ENCODE measurements at places on chromosomes 2 and 18.

DNA sequence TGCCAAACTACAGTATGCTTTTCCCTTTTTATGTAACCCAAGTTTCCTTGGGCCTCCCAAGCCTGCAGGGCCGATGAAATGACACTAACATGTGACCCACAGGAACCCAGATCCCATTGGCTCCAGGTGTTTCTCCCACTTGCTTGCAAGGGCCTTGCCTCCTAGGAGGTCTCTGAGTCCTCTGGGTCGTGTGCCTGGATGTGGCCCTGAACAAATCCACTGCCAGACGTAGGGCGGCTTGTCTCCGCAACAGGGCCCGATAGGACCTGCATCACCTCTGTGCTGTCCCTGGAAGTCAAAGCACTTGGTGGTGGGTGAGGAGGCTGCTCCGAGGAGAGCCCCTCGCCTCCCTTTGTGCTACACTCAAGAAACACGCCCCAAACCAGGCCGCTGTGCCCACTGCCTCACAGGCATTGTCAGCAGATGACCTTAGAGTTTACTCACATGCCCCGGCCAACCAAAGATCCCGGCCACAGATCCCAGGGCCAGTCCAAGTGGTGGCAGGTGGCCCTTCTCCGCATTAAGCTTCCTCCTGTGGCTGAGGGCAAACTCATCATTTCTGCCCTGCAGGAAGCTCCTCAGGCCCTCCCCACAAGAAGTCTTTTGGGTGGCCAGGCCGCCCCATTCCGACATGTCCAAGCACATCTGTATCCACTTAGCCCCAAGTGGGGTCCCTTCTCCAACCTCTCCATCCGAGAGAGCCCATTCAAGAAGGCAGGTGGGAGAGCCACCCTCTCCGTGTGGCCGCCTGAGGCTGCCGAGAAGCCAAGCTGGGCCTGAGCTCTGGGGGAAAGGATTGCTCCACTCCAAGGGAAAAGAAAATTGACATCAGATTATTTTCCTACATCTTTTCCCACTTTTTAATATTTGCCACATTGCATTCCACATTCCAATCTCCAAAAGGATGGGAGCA lies 76.7 kb downstream of the GFPT1 start:
- DNase-seq: no peak

GRCh38 chr2:112262876-112263275 lies 8.0 kb upstream of the ZC3H8 start:
- DNase-seq: no peak

GRCh38 chr18:59172664-59173249 lies 33.1 kb downstream of the SEC11C start:
- DNase-seq: no peak

DNA sequence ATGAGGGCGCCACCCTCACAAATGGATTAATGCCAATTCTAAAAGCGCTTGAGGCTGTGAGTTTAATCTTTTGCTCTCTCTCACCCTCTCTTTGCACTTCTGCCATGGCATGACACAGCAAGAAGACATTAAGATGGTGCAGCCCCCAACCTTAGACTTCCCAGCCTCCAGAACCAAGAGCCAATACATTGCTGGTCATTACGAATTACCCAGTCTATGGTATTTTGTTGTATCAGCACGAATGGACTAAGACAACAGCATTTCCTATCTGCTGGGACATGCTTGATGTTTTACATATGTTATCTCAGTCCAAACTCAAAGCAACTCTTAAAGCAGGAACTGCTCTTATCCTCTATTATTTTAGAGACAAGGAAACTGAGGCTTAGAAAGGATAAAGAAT lies 222.9 kb downstream of the STK39 start:
- no peak for DNase-seq
